ENCODE measurements at places on chromosomes 11 and 22.

- DNase-seq, result no peak
These were observed 118.6 kb downstream of the HIPK3 start for GRCh38 chr11:33375688-33376311.

DNA sequence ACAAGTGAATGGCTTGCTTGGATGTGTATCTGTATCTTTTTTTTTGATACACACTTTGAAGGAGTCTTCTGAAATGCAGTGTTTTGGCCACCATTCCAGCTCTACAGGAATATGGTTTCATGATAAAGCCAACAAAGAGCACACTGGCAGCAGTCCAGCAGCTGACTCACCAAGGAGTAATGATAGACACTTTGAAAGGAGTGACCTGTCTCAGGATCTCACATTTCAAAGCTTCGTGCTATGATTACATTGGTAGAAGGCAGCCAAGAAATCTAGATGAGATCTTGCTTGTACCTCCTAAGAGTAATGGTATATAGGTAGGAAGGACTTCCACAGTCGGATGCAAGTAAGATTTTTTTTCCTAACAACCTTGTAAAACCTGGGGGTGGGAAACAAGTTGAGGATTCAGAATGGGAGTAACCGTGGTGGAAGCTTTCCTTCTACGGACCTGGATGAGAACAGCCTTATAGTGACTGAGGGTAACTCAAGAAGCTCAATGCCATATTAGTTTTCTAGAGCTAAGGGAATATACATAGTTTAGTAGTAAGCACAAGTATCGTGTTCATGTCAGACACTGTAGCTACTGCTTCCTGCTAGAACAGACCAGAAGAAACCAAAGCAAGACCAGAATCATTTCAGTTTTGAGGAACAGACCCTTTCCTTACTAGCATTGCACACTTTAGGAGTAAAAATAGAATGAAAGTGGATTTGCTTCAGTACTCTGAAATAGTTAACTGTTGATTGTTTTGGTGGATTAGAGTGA, 25.0 kb downstream of the MTMR3 start:
- no peak for DNase-seq

DNA sequence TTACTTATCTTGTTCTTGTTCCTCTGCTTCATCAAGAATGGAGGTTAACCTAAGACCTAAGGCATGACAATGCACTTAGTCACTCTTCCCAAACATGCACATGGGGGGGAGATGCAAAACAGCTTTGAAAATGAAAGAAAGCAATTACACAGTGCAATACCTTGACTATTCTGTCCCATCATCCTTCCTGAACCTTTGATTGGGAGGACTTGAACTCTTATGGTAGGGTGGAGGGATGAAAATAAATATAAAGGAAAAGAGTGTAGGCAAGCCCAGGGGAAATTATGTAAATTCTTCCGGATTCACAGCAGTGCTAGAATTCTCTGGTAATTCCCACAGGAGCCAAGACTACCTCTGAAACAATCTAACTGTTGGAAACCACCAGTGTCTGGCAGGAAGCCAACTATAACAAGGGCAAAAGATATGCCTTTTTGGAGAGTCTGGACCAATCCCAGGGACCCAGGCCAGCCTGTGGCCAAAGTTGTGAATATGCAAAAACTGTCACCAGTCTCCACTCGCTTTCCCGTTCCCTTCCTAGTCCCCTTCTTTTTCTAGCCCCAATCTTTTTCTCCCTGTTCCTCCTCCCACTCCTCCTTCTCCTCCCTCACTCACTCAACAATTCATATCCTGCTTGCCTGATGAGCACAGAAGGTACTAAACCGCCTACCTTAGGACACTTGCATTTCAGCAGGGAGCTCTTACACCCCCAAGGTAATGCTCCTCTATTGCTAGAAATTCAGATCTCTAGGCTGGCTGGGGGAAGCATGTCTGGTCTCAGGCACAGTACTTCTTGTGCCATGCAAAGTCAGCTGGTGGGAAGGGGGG, 2.5 kb upstream of the RCN1 start:
- no peak for DNase-seq

- DNase-seq, result no peak
These were observed 10.7 kb upstream of the LIPT2 start for GRCh38 chr11:74504100-74504691.

DNA sequence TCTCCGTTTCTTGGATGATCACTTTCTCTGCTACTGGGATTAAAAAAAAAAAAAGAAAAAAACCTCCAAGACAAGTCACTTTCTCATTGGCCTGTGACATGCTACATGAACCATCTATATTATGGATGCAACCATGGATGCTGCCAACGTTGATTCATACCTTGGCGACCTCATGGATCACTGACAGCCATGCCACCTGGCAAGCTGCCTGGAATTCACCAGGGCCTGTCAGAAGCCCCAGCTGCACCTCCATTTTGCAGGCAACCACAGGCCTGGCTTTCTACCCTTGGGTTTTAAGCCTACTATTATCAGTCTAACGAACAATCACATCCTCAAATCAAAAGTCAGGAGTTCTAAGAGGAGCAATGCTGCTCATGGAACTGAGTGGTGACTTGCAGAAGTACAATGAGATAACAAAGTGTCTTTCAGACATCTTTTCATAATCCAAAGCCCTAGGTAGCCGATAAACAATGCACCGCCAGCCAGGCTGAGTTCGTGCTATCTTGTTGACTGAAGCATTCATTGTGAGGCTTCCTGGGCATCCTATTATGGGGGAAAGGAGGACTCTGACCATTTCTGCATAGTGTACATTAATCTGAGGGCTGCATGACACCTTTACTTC, 48.0 kb upstream of the CADM1 start:
- DNase-seq, result no peak

GRCh38 chr22:49571326-49571725, 256.3 kb downstream of the BRD1 start:
- DNase-seq, result no peak

GRCh38 chr11:39365809-39366436, 2093.5 kb downstream of the LRRC4C start:
- DNase-seq, result no peak

DNA sequence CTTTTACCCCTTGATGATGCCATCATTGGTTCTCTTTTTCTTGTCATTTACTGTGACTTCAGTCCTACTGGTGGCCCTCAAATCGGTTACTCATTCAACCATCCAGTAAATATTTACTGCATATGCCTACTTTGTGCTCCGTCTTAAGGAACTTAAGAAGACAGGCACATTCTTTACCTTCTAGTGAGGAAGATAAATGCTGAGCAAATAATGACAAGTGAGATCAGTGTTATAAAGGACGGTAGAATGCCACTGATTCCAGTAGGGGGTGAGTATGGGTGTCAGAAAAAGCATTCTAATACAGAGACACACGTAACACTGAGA, 1.6 kb downstream of the ANKRD42 start:
- DNase-seq, result no peak
